HFFc6 (cell line): ENCODE measurements at places on chromosomes 3 and 15.
A peak's percentile ranks its signal among the peaks of the same experiment; 100 is the strongest.

GRCh38 chr3:197392961-197393360, 94.5 kb upstream of the DLG1 start:
- no peak overlapping the region for H3K27ac ChIP-seq
- peaks cover 39% of the 10 kb centered on the region for H3K27me3 ChIP-seq
- H3K4me3 ChIP-seq = no peak overlapping the region
- H3K4me1 ChIP-seq = peaks cover 30% of the 10 kb centered on the region
- DNase-seq = no peak

- H3K4me3 ChIP-seq = no peak overlapping the region
- H3K27ac ChIP-seq = no peak overlapping the region
- no peaks in the 10 kb centered on the region for H3K36me3 ChIP-seq
- H3K4me1 ChIP-seq = no peaks in the 10 kb centered on the region; the same call in 1 of the 2 replicates
Measured at GRCh38 chr3:45313743-45314403, 74.5 kb upstream of the LARS2 start.

DNA sequence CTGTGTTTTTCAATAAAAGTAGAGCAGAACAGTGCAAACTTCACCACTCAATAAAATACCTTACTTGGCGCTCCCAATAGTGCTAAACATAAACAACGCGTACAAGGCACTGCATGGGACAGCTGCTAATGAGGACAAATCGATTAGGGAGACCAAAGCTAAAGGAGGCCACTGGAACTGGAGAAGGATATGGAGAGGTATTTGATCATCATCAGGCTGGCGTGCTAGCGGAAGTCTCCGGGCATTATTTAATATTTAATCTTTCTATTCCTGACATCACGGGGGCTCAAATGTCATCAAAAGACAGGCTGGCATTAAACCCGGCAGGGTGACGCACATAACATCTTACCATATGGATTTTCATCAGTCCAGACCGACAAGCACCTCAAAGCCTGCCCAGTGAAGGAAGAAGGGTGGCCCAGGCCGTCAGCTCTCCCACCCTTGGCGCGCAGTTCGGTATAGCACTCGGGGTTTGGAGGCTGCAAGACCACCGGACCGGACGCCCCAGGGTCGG, 604 bp downstream of the CCPG1 start:
- H3K4me1 ChIP-seq = peaks cover 30% of the 10 kb centered on the region
- H3K4me3 ChIP-seq = peak overlapping the region; percentile 94
- no peaks in the 10 kb centered on the region for H3K27me3 ChIP-seq
- H3K27ac ChIP-seq = peak overlapping the region; percentile 95
- H3K36me3 ChIP-seq = no peaks in the 10 kb centered on the region

DNA sequence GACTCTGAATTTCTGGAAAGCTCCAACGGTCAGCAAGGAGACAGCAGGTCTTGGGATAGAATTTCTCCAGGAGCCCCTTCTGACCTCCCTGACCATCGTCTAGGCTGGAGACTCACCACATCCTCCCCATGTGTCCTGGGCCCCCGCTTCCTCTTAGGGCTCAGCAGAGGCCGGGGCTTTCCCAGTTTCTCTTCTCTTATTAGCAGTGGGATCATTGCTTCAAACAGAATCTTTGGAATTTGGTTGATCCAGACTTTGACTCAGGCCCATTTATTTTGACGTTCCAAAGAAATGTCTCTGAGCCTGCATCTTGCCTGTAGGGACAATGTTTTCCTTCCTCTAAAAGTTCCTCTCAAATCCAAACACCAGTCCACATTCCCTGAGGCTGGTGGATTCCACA, 38.4 kb upstream of the SLC6A6 start:
- H3K27me3 ChIP-seq = peaks cover 23% of the 10 kb centered on the region
- H3K36me3 ChIP-seq = no peaks in the 10 kb centered on the region
- no peak overlapping the region for H3K4me3 ChIP-seq
- DNase-seq = no peak
- H3K4me1 ChIP-seq = peaks cover 13% of the 10 kb centered on the region

DNA sequence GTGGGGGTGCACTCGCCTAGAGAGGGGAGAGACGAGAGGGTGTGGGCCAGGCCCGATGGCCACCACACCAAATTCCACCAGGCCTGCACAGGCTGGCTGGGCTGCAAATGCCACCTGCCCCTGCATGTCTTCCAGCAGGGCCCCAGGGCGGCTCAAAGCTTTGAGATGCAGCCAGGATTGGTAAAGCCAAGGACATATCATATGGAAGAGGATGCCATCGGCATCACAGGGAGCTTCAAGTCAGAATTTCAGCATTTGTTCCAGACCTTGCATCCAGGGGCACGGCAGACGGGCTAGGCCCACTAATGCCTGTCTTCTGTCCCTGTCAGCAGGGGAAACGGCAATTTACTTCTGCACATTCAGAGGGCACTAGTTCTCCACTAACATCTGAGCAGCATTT, 97.8 kb downstream of the NUP210 start:
- no peak overlapping the region for H3K27ac ChIP-seq
- no peak overlapping the region for H3K4me3 ChIP-seq
- no peaks in the 10 kb centered on the region for H3K4me1 ChIP-seq

GRCh38 chr3:195160908-195161434, 110.0 kb downstream of the XXYLT1 start:
- no peak for DNase-seq
- peaks cover 37% of the 10 kb centered on the region for H3K4me1 ChIP-seq
- H3K36me3 ChIP-seq = peaks cover 5% of the 10 kb centered on the region; the same call in 1 of the 2 replicates

GRCh38 chr3:59839283-59839682, 789.5 kb upstream of the CFAP20DC start:
- H3K27ac ChIP-seq = no peak overlapping the region
- no peaks in the 10 kb centered on the region for H3K36me3 ChIP-seq
- peak; percentile 10 for DNase-seq
- peaks cover 5% of the 10 kb centered on the region; the same call in 1 of the 2 replicates for H3K27me3 ChIP-seq

DNA sequence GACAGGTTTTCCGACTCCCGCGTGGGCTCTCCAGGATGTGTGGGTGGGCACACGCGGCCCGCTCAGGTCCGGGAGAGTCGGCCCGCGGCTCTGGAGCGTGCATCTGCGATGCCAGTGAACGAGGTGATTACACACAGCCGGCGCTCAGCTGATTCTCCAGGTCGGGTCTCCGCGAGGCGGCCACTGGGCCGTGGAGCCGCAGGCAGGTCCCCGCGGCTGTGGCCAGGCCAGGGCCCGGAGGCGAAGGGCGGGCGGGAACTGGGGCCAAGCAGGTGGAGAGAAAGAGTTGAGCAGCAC, 13.2 kb downstream of the PAK6 start:
- no peak for DNase-seq
- H3K36me3 ChIP-seq = no peaks in the 10 kb centered on the region
- no peak overlapping the region for H3K27ac ChIP-seq
- peaks cover 42% of the 10 kb centered on the region for H3K27me3 ChIP-seq

DNA sequence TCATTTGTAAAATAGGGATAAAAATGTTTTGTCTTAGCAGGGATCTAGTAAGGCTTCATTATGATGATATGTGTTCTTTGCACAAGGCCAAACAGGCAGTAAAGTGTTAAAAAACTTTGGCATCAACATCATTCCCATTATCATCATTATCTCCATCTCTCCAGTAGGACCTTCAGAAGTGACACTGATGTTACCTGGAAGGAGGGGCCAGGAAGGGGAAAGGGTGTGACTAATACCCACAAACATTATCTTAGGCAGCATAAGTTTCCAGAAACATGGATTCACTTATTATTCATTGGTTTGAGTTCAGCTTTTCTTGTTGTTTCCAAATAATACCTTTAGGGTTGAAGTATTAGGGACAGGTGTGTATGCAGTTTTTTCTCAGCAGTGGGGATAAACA, 399.6 kb downstream of the PTPRG start:
- H3K4me3 ChIP-seq = no peak overlapping the region
- H3K4me1 ChIP-seq = peaks cover 48% of the 10 kb centered on the region
- DNase-seq = no peak
- no peaks in the 10 kb centered on the region; the same call in 1 of the 2 replicates for H3K27me3 ChIP-seq
- no peak overlapping the region for H3K27ac ChIP-seq

GRCh38 chr3:126373682-126374601, 16.7 kb upstream of the KLF15 start:
- H3K27ac ChIP-seq = no peak overlapping the region
- H3K4me3 ChIP-seq = no peak overlapping the region
- no peaks in the 10 kb centered on the region for H3K36me3 ChIP-seq
- H3K27me3 ChIP-seq = peaks cover 32% of the 10 kb centered on the region
- peak; percentile 49 for DNase-seq
- H3K4me1 ChIP-seq = peaks cover 14% of the 10 kb centered on the region

DNA sequence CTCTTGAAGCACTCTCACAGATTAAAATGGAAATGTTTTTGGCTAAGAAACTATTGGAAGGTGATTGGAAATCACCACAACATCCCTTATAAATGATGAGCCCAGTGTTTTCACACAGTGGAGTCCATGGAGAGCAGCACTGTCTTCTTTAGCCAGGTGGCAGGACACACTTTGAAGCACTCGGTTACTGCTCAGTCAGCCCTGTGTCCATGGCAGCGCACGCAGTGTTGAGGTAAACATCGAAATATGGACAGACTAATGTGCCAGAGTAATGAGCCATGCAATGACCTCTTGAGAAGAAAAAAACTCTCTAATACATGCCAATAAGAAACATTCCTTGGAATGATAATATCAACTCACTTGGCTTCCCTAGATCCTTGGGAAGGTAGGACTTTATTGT, 66.6 kb downstream of the TGFBR2 start:
- peaks cover 34% of the 10 kb centered on the region for H3K4me1 ChIP-seq
- no peaks in the 10 kb centered on the region; the same call in 1 of the 2 replicates for H3K27me3 ChIP-seq
- H3K27ac ChIP-seq = peak overlapping the region; percentile 28; the same call in 1 of the 2 replicates
- H3K4me3 ChIP-seq = no peak overlapping the region
- DNase-seq = no peak

- H3K4me3 ChIP-seq = no peak overlapping the region
- H3K36me3 ChIP-seq = no peaks in the 10 kb centered on the region
- H3K27ac ChIP-seq = no peak overlapping the region
- peaks cover 20% of the 10 kb centered on the region for H3K4me1 ChIP-seq
Measured at GRCh38 chr3:58214484-58215316, 3.9 kb upstream of the DNASE1L3 start.

- no peaks in the 10 kb centered on the region for H3K36me3 ChIP-seq
- DNase-seq = peak; percentile 14
- H3K27ac ChIP-seq = no peak overlapping the region
- H3K27me3 ChIP-seq = peaks cover 2% of the 10 kb centered on the region; the same call in 1 of the 2 replicates
Measured at GRCh38 chr15:57761562-57761961, 55.0 kb downstream of the POLR2M start.

- peaks cover 39% of the 10 kb centered on the region for H3K4me1 ChIP-seq
- H3K27ac ChIP-seq = peak overlapping the region; percentile 89
- peak; percentile 95 for DNase-seq
- H3K4me3 ChIP-seq = peak overlapping the region; percentile 5; the same call in 1 of the 2 replicates
- H3K27me3 ChIP-seq = no peaks in the 10 kb centered on the region; the same call in 1 of the 2 replicates
Measured at GRCh38 chr3:4416961-4417360, 50.1 kb downstream of the SUMF1 start.

DNA sequence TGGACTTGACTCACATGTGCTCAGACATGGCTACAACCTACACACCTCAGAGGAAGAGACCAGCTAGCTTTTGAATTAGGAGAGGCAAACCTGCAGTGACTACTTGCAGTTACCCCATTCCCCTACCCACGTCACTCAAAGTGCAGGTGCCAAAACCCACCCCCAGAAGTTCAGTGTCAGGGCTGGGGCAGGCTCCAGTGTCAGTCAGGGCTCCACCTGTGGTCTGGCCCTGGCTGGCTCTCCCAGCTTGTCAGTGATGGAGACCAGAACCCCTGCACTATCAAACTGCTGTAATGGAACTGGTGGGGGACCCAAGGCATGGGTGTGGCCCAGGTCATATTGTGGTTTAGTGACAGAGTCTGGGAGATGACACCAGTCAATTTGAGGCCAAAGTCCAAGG, 32.6 kb upstream of the SLC41A3 start:
- H3K27ac ChIP-seq = no peak overlapping the region
- H3K27me3 ChIP-seq = peaks cover 40% of the 10 kb centered on the region
- no peaks in the 10 kb centered on the region for H3K4me1 ChIP-seq
- no peaks in the 10 kb centered on the region for H3K36me3 ChIP-seq
- DNase-seq = no peak

GRCh38 chr15:36484038-36484778, 95.2 kb upstream of the CDIN1 start:
- H3K36me3 ChIP-seq = no peaks in the 10 kb centered on the region
- no peak overlapping the region for H3K4me3 ChIP-seq
- H3K27ac ChIP-seq = no peak overlapping the region
- peak; percentile 7 for DNase-seq
- no peaks in the 10 kb centered on the region for H3K27me3 ChIP-seq

DNA sequence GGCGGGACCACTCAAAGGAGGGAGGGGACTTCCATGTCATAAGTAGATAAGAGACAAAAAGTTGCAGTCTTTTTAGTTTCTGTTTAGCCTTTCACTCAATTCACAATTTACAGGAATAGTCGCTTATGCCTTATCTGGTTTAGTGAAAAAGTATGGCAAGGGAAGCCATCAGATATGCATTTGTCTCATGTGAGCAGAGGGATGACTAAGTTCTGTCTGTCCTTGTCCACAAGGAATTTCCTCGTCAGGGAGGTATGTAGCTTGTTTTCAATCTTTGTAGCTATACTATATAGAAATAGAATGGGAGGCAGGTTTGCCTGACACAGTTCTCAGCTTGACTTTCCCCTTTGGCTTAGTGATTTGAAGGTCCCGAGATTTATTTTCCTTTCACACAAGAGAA, 882.8 kb downstream of the NAALADL2 start:
- no peaks in the 10 kb centered on the region for H3K27me3 ChIP-seq
- H3K27ac ChIP-seq = peak overlapping the region; percentile 32; the same call in 1 of the 2 replicates

- H3K36me3 ChIP-seq = no peaks in the 10 kb centered on the region
- H3K4me3 ChIP-seq = peak overlapping the region; percentile 83
- H3K27me3 ChIP-seq = peaks cover 9% of the 10 kb centered on the region
- peaks cover 32% of the 10 kb centered on the region for H3K4me1 ChIP-seq
Measured at GRCh38 chr15:40081691-40082194, 26.9 kb downstream of the BMF start.

GRCh38 chr3:194973366-194974000, 287.8 kb downstream of the FAM43A start:
- H3K4me3 ChIP-seq = no peak overlapping the region
- no peak for DNase-seq
- no peaks in the 10 kb centered on the region for H3K36me3 ChIP-seq
- H3K27me3 ChIP-seq = peaks cover 32% of the 10 kb centered on the region
- peaks cover 8% of the 10 kb centered on the region for H3K4me1 ChIP-seq

DNA sequence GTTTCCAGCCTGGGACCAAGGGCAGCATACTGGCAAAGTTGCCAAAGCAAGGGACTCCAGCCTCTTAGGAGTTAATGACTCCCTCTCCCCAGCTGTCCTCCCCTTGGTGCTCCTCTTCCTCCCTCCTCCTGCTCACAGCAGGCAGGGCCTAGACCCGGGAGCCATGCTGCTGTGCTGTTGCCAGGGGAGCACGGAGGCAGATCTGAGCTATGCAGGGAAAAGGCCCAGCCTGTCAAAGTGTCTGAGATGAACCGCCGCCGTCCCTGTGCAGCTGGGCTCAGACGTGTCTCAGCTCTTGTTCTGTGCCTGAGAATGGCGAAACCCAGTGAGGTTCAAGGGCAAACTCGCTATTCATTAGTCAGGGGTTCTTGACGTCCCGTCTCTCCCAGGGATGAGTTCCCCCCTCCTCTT, 60.8 kb upstream of the POLG start:
- no peaks in the 10 kb centered on the region for H3K36me3 ChIP-seq
- no peaks in the 10 kb centered on the region for H3K4me1 ChIP-seq
- DNase-seq = no peak
- H3K27me3 ChIP-seq = peaks cover 68% of the 10 kb centered on the region
